ENCODE measurements at places on chromosomes 13 and 19.

DNA sequence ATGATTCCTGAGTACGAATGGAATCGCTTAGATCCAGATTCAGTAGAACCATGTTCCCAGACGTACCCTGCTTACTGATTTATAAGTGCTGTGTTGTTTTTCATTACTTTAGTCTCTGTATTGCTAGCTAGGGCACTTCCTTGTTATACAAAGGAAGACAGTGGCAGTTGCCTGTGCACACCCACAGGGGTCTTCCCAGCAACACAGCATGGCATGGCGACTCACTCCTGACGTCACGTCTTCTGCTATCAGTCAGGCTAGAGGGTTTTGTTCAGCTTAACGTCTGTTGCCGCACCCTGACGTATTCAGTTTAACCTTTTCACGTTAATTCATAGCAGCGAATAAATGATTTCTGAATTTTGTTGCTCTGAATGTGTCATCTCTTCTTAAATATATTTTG is 295.1 kb downstream of the MYO16 start:
- DNase-seq, result peak; percentile 8

DNA sequence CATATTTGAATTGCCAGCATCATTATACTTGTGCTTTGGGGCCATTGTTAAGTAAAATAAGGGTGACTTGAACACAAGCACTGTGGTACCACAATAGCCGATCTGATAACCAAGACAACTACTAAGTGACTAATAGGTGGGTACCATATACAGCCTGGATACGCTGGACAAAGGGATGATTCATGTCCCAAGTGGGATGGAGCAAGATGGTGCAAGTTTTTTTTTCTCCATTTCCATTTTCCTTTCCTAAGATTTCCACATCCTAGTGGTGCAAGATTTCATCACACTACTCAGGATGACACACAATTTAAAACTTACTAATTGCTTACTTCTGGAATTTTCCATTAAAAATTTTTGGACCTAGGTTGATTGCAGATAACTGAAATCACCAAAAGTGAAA is 15.1 kb downstream of the BRCA2 start:
- DNase-seq, result no peak

GRCh38 chr13:56201834-56202233 is 938.9 kb upstream of the PRR20A start:
- DNase-seq, result no peak

DNA sequence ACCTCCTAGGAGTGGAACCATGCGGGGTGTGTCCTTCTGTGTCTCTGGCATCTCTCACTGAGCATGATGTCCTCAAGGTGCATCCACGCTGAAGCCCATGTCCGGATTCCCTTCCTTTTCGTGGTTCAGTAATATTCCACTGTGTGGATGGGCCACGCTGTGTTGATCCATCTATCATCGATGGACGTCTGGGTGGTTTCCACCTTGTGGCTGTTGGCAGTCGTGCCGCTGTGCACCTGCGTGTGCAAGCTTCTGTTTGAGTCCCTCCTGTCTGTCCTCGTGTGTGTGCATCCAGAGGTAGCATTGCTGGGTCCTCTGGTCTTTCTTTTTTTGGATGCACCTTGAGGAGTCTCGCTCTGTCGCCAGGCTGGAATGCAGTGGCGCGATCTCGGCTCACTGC is 11.2 kb upstream of the GNA15 start:
- no peak for DNase-seq

DNA sequence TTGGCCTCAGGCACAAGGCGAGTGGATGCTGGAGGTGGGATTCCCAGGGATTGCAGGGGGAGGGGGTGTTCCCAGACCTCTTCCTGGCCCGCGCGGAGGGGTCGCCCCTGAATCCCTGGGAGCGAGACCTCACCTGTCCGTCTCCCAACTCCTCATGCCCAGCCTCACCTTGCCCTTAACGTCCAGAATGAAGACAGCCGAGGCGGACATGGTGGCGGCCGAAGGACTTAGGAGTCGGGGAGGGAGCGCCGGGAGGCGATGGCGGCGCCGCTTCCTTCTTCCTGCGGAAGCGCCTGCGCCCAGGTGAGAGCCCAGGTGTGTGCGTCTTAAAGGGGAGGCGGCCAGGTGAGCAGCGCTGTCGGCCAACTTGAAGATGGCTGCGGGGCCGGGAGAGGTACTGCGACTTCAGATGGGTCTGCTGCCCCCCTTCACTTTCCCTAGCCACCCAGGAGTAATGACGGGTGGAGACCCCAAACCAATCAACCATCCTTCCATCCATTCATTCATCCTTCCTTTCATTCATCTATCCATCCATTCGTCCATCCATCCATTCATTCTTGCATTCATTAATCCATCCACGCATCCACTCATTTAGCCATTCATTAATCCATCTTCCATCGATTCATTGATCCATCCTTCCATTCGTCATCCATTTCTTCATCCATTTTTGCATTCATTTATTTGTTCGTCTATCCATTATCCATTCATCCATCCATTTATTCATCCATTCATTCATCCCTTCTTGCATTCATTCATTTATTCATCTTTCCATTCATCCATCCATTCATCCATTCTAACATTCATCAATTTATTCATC is at the start of gene AP1M2:
Gene AP1M2 (minus strand): TSS at position 291 of the 817 bp plus-strand sequence. CDS start 81 bp downstream, at position 210.
- no peak for DNase-seq

DNA sequence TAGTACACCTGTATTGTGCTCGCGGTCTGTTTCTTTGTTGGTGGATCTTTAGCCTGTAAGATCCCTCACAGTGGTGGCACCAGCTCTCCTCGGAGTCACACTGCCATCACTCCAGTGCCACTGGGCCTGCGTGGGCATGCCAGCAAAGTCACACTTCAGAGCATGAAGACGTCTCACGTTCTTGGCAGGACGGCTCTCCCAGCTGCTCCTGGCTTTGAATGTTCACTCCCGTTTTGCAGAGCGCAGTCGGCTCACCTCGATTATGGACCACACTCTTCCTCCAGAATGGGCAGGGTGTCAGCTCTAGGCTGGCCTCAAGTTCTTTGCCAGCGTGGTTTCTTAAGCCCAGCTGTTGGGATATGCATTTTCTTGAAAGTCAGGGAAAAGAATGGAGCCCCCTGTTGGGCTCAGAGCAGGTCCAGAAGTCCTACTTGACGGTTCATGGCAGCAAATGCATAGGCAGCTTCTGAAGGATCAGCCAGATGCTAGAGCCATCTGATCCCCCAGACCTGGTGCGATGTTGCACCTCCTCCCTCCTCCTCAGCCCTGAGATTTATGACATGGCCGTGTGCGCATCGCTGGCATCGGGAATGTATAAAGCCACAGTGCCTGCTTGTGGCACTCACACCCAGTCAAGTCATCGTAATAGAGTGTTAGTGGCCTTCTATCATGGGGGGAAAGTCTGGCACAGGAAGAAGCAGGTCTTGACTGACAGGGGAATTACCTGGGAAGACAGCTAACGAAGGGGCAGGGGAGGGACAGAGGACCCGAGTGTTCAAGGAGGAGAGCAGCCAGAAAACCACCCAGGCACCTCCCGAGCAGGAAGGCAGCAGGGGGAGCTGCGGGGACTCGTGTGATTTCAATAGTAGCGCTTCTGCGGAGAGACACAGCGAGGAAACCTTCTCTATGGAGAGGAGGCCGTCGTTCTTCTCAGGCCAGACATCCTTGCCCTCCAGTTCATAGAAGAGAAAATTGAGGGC is 40.2 kb upstream of the NPAS1 start:
- DNase-seq, result no peak

DNA sequence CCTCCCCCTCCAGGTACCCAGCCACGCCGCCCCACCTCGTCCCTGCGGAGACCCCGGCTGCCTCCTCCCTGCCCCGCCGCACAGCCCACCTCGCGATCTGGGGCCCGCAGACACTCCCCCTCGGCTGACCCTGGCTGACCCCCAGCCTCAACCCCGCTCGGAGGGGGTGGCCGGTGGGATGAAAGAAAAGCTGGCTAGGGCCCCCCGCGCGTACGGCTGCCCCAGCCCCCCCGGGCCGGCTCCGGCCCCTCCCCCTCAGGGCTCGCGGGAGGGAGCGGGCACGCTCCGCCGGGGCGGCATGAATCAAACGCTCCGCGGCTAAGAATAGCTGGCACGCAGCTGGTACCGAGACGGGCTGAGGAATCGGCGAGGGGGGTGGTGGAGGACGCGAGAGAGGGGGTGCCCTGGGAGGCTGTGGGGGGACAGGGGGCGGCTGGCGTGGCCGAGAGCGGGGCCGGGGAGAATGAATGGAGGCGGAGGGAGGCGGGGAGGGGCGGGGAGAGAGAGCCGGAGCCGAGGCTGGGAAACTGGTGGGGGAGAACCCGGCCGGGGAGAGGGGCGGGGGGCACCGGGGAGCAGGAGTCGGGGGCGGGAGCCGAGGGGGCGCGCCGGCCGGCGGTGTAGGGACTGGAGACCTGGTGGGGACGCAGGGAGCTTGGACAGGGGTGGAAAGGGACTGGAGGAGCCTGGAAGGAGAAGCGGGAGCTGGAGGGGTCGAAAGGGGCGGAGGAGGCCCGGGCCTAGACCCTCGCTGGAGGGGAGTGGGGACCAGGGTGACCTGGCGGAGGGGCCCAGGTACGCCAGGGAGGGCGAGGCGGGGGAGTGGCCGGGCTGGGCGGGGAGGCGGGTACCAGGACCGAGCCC is 1.1 kb downstream of the SHANK1 start:
- DNase-seq, result peak; percentile 45

GRCh38 chr19:43735957-43736356 is 18.8 kb downstream of the SMG9 start:
- no peak for DNase-seq
